ENCODE measurements at places on chromosomes 2 and 18. TPM values are rescaled to one million over a fixed set of nuclear protein-coding genes. Genes with fewer than 3 reads are reported as not detected.
A peak's percentile ranks its signal among the peaks of the same experiment; 100 is the strongest.

GRCh38 chr2:215356948-215357461 lies 45.1 kb downstream of the ATIC start:
- H3K27me3 ChIP-seq, result no peaks in the 10 kb centered on the region
- peaks cover 11% of the 10 kb centered on the region for H3K36me3 ChIP-seq
- H3K4me1 ChIP-seq, result no peaks in the 10 kb centered on the region
- no peak overlapping the region for H3K4me3 ChIP-seq

- no peaks in the 10 kb centered on the region for H3K4me1 ChIP-seq
- H3K27ac ChIP-seq, result no peak overlapping the region
- no peaks in the 10 kb centered on the region for H3K27me3 ChIP-seq
- DNase-seq, result no peak
- H3K36me3 ChIP-seq, result no peaks in the 10 kb centered on the region
Measured at GRCh38 chr2:240300261-240300821, 135.1 kb upstream of the GPC1 start.

- no peaks in the 10 kb centered on the region for H3K36me3 ChIP-seq
- no peaks in the 10 kb centered on the region for H3K4me1 ChIP-seq
- no peak for DNase-seq
- no peak overlapping the region for H3K4me3 ChIP-seq
- H3K27me3 ChIP-seq, result peaks cover 13% of the 10 kb centered on the region
Measured at GRCh38 chr18:57982372-57983021, 61.5 kb upstream of the NEDD4L start.

- H3K27ac ChIP-seq, result peak overlapping the region; percentile 96
- H3K4me1 ChIP-seq, result peaks cover 58% of the 10 kb centered on the region
- H3K36me3 ChIP-seq, result no peaks in the 10 kb centered on the region
- no peaks in the 10 kb centered on the region for H3K27me3 ChIP-seq
- DNase-seq, result peak; percentile 78
- no peak overlapping the region for H3K4me3 ChIP-seq
Measured at GRCh38 chr18:10055125-10055750, 141.4 kb downstream of the VAPA start.

DNA sequence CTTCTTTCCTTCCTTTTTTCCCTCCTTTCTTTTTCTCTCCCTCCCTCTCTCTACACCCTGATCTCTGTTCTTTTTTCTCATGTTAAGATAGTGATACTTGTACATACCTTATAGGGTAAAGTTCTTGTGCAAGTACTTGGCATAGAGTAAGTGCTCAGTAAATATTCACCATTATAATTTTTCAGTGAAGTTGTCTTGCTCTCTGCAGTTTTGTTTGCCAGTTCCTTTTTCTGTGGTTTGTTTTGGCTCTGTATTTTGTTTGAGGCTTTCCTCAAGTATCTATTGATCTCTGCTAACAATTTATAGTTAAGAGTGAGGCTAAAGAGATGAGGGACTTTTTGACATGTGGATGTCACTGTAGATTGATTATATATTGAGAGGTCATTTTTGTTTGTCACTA lies 48.0 kb downstream of the MTX2 start:
- no peaks in the 10 kb centered on the region for H3K36me3 ChIP-seq
- H3K4me3 ChIP-seq, result no peak overlapping the region
- DNase-seq, result no peak
- no peaks in the 10 kb centered on the region for H3K4me1 ChIP-seq

DNA sequence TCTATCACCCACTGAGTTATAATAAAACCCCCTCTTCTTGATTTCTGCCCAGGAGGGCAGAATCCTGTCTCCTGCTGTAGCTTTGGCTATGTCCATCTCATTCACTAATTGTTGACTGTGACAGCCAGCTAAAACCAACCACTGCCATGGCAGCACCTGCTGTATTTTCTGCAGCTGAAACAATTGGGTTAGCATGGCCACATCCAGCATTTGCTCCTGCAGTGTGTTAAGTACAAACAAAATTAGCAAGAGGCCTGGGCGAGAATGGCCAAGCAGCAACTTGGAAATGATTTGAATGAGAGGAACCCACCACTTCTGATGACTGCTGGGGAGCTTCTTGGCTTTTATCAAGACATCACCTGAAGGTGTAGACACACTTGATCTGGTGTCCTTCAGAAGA lies 89.4 kb upstream of the LRRTM1 start:
- no peak overlapping the region for H3K27ac ChIP-seq
- no peak overlapping the region for H3K4me3 ChIP-seq
- no peaks in the 10 kb centered on the region for H3K4me1 ChIP-seq
- DNase-seq, result no peak
- no peaks in the 10 kb centered on the region for H3K36me3 ChIP-seq
- no peaks in the 10 kb centered on the region for H3K27me3 ChIP-seq

DNA sequence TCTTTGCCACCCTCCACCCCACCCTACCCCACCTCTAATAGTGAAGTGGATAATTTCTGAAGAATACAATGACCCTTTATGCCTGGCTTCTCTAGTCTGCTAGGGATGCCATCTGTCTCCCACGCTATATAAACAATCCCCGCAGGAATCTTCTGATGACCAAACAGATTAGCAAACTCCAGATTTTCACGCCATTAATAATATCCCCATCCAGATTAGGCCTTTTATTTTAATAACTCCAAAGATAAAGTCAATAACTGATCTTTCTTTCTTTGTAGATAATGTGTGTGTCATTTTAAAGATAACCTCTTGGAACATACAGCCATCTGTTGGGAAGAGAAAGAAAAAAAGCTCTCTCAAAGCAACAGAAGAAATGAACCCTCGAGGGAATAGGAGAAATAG lies 47.9 kb upstream of the CCDC150 start:
- DNase-seq, result no peak
- no peak overlapping the region for H3K4me3 ChIP-seq
- peaks cover 13% of the 10 kb centered on the region for H3K4me1 ChIP-seq
- H3K27me3 ChIP-seq, result peaks cover 29% of the 10 kb centered on the region
- H3K36me3 ChIP-seq, result no peaks in the 10 kb centered on the region

GRCh38 chr2:65576861-65577601 lies 144.6 kb upstream of the SPRED2 start:
- H3K27ac ChIP-seq, result peak overlapping the region; percentile 88
- H3K27me3 ChIP-seq, result no peaks in the 10 kb centered on the region
- H3K4me3 ChIP-seq, result no peak overlapping the region

- no peaks in the 10 kb centered on the region for H3K4me1 ChIP-seq
- no peaks in the 10 kb centered on the region for H3K36me3 ChIP-seq
- H3K27me3 ChIP-seq, result peaks cover 3% of the 10 kb centered on the region
- no peak overlapping the region for H3K27ac ChIP-seq
- DNase-seq, result no peak
Measured at GRCh38 chr2:60742419-60742818, 13.6 kb upstream of the PAPOLG start.

DNA sequence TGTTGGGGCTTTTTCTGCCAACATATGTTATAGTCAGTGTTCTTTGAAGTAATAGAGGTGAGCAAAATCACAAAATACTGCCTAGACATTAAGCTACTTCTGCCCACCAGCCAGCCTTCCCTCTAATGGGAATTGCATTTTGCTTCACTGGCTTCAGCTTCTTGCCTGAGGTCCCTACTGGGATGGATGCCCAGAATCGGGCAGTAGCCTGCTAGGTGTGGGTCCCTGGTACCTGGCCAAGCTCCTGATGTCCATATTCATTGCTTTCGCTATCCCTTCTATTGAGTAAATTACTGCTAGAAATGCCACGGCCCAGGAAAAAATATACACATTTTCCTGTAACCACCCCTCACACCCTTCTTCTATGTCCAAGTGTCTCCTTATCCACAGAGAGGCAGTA lies 27.0 kb downstream of the CRYGD start:
- no peak overlapping the region for H3K27ac ChIP-seq
- H3K4me1 ChIP-seq, result no peaks in the 10 kb centered on the region

DNA sequence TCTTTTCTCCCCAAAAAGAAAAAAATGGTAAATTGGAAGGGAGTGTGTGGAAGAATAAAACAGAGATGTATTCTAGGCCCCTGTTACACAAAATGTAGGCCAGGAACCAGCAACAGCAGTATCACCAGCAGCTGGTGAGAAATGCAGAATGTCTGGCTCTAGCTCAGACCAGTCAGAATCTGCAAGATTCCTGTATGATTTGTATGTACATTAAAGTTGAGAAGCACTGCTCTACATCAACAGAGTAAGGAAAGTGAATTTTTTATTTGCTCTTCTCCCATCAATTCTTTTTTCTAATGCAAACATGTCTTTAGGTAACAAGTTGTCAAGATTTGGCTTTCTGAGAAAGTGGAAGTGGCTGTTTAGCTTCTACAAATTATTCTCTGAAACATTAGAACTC lies 235.4 kb upstream of the FANCL start:
- no peaks in the 10 kb centered on the region for H3K27me3 ChIP-seq
- no peak for DNase-seq
- no peaks in the 10 kb centered on the region for H3K36me3 ChIP-seq
- no peaks in the 10 kb centered on the region for H3K4me1 ChIP-seq

DNA sequence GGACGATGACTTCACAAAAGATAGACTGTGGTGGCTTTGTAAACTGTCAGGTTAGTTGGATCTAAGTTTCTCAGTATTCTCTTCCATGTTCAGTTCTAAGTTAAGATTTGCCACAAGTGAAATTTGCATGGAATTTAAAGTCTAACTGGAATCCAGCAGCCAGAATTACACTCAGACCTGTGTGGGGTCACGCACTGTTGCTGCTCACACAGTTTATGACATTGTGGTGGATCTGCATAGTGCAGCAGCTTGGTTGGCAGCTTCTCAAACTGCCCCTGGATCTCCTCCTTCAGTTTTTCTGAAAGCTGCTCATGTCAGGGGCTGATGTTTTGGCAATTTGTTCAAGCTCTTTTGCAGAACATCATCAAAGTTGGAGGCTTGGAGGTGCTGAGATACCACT lies 228.1 kb upstream of the KCNJ3 start:
- H3K4me1 ChIP-seq, result no peaks in the 10 kb centered on the region
- DNase-seq, result no peak
- H3K4me3 ChIP-seq, result no peak overlapping the region
- H3K36me3 ChIP-seq, result no peaks in the 10 kb centered on the region
- no peak overlapping the region for H3K27ac ChIP-seq
- H3K27me3 ChIP-seq, result no peaks in the 10 kb centered on the region

DNA sequence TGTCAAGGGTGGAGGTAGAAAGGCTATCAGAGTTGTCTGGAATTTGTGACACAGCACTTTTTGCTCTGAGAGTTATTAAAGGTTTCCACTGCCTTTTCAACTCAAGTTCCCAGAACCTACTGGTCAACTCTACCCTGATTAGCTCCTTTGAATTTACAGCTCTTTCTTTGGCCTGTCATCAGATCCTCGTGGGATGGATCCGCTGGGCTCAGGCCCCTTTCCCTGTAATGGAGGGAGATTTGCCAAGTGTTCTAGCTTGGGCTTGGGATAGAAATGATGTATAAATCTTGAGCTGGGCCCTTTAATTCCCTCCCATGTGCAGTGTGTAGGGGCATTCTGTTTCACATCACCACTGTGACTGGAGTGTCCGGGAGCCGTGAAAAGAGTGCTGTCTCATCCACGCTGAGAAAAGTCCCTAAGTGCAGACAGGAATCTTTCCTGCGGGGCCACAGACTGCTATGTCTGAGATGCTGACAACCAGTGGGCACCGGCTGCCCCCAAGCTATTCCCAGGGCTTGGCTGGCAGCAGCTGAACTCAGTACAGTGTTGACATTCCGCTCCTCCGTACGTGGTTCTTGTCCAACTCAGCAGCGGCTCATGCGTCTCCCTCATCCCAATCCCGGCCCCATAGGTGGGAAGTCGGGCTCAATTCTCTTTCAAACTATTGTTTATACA lies 46.9 kb upstream of the ARHGAP28 start:
- H3K36me3 ChIP-seq, result no peaks in the 10 kb centered on the region
- no peaks in the 10 kb centered on the region for H3K4me1 ChIP-seq
- no peak overlapping the region for H3K4me3 ChIP-seq
- H3K27ac ChIP-seq, result no peak overlapping the region

DNA sequence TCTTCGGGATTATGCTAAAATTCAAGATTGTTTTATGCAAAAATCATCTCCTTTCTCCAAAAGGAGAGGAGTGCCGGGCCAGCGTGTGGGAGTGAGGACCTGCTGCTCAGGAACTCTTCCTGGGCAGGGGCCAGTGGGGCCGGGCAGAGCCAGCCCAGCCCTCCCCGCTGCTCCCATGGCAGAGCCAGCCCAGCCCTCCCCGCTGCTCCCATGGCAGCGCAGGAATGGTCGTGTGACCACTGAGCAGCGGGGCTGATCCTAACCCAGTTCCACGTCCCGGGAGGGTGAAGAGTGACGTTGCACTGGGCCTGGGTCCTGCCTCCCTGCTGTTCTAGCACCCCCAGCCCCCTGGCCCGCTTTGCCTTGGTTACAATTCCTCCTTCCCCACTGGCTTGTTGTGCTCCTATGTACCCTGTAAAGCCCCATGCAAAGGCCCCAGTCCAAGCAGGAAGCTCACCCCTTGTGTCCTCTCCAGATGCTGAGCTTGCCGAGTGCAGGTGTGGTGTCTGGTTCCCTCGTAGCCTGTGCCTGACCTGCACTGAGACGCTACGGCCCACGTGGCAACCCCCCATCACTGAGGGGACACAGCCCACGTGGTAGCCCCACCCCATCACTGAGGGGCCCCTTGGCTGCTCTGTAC lies 11.4 kb upstream of the NEU4 start:
- H3K4me1 ChIP-seq, result no peaks in the 10 kb centered on the region
- H3K27me3 ChIP-seq, result no peaks in the 10 kb centered on the region
- DNase-seq, result no peak
- no peaks in the 10 kb centered on the region for H3K36me3 ChIP-seq

GRCh38 chr2:158999458-158999857 lies 31.0 kb downstream of the TANC1 start:
- H3K27me3 ChIP-seq, result no peaks in the 10 kb centered on the region
- H3K36me3 ChIP-seq, result no peaks in the 10 kb centered on the region
- peak overlapping the region; percentile 87 for H3K27ac ChIP-seq
- H3K4me1 ChIP-seq, result peaks cover 41% of the 10 kb centered on the region
- H3K4me3 ChIP-seq, result no peak overlapping the region

GRCh38 chr2:23944527-23944926 lies 4.3 kb downstream of the UBXN2A start:
- no peaks in the 10 kb centered on the region for H3K36me3 ChIP-seq
- H3K27ac ChIP-seq, result no peak overlapping the region
- peaks cover 10% of the 10 kb centered on the region for H3K4me1 ChIP-seq

- no peaks in the 10 kb centered on the region for H3K27me3 ChIP-seq
- peaks cover 5% of the 10 kb centered on the region for H3K36me3 ChIP-seq
- H3K4me1 ChIP-seq, result no peaks in the 10 kb centered on the region
- no peak for DNase-seq
- no peak overlapping the region for H3K4me3 ChIP-seq
Measured at GRCh38 chr2:65103013-65103715, 26.7 kb downstream of the RAB1A start.

ASB18 gene
- not detected for total RNA-seq

DSEL gene
- total RNA-seq, result 4.5 TPM

GKN2 gene
- not detected for total RNA-seq

THSD7B gene
- total RNA-seq, result 0.04 TPM

GAL3ST2 gene
- not detected for total RNA-seq

ALS2 gene
- total RNA-seq, result 36.1 TPM

CTAGE1 gene
- total RNA-seq, result not detected

UGT1A3 gene
- not detected for total RNA-seq

CYB5A gene
- total RNA-seq, result 24.9 TPM

C2orf42 gene
- 13.1 TPM for total RNA-seq

COL5A2 gene
- total RNA-seq, result 123 TPM

GYPC gene
- total RNA-seq, result 13.3 TPM

TET3 gene
- 14.7 TPM for total RNA-seq

TBR1 gene
- total RNA-seq, result 0.09 TPM

ADRA2B gene
- total RNA-seq, result not detected

ALPI gene
- total RNA-seq, result not detected

CENPO gene
- total RNA-seq, result 42.2 TPM

SLC4A5 gene
- 0.97 TPM for total RNA-seq

All from endothelial cell of umbilical vein (primary cell).